ENCODE measurements at places on chromosomes 6 and 20.
A peak's percentile ranks its signal among the peaks of the same experiment; 100 is the strongest.

- DNase-seq: no peak
Observed at GRCh38 chr6:110999634-111000270, 17.9 kb downstream of the RPF2 start.

DNA sequence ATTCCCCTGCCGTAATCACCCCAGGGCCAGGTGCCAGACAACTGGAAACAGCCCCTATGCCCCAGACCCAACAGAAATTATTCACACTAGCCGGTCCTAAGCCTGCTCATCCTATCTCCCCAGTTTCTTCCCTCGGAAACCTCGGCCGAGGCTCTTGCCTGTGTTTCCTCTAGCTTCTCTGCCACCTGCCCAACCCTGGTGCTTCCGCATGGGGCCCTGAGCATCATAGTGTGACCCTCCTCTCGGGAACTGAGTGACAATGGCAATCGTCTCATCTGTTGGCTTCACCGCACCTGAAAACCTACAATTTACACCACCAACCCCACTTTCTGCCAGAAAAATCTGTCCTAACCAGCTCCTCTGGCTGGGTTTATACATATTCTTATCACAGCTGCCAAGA, 257.3 kb downstream of the SOD2 start:
- no peak for DNase-seq

- DNase-seq: no peak
Observed at GRCh38 chr6:139239064-139239463, 52.7 kb downstream of the TXLNB start.

DNA sequence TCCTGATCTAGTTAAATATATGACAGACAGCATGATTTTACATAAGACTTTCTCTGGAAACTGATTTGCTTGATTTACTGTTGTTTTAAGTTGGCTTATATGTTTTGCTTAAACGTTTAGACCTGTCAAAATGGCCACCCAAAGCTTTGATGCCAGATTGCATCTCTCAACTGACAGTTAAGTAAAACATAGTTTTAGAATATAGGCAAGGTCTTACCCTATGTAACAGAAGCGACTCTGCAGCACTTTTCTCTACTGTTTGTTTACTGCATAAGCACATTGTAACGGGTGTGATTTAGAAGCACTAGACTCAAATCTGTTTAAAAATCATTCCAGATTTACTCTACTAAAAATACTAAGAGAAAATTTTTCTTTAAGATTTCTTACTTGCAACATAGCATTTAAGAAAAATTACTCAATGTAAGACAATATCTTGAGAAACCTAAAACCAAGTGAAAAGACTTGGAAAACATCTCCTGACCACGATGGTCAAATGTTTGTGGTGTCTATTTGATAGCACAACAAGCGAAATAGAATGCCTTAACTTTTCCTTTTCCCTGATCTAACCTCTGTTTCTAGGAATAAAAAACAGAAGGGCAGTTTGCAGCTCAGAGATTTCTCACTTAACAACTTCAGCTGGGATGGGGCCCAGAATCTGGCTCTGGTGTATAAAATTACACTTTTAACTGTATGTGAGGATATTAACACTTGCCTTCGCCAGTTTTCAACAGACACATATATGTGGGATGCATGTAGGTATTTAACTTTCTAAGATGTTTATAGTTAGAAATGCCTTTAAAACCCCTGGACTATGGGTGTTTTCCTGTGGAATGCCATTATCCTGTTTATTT, 47.4 kb downstream of the AIG1 start:
- no peak for DNase-seq

GRCh38 chr20:46011631-46012482, 3.1 kb downstream of the MMP9 start:
- DNase-seq: no peak

- DNase-seq: no peak
Observed at GRCh38 chr6:23446469-23446967, 679.5 kb upstream of the NRSN1 start.

DNA sequence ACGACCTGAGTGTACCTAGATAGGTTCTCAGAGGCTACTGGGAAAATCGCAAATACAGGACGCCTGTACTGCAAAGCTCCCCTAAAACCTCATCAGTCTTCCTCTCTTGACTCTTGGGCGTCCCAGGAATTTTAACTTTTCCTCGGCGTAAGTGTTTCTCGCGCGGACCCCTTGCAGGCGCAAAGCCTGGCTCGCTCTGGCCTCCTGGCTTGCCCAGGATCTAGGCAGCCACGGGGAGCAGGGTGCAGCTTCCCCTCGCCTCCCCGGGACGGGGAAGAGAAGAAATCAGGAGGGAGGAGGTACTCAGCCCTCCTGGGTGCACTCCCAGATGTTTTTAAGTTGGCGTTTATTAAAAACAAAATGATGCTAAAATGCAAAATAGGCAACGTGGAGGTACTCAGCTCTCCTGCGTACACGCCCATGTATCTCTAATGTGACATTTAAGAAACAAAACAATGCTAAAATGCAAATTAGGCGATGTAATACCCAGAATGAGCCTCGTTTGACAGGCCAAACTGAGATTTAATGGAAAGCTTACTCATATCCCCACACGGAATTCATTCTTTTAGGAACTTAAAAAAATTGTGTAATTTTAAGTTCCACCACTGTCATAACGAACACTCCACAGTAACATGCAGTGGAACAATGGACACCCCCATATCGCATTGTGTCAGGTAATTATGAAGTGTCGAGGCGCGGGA, 1.6 kb upstream of the SOBP start:
- DNase-seq: no peak

- DNase-seq: no peak
Observed at GRCh38 chr6:91761621-91762020, 1174.7 kb upstream of the MAP3K7 start.

GRCh38 chr6:170208182-170208601, 82.7 kb downstream of the DLL1 start:
- no peak for DNase-seq

DNA sequence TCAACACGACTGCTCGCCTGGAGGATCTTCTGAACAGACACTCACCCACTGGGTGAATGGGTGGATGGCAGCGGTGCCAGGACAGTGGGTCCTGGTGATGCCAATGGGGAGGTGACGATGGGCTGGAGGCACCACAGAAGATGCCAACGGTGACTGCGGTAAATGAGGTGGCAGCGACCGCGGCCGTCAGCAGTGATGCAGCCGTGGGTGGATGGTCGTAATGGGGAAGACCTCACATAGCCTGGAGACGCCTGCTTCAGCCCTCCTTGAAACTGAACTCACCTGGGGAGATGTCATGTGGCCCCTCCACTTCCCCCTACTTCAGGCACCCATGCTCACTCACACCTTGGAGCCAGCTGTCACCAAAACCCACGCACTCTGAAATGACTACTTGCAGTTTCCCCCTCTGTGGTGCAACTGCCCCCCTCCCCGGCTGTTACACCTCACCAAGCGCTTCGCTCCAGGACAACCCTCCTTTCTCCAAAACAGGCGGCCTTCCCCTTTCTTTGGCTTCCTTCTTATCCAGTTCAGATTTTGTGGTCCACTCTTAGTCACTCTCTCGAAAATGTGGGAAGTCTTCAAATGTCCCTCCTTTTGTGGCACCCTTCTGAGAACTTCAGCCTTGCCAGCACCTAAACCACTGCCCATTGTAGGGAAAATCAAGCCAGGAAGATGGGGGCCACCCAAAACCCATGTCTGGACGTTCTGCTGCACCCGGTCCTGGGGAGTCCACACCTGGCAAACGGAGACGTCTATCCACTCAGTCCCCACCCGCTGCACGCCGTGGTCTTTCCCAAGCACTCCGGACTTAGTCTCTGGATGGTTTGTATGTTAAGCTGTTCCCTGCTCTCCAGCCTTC, 10.4 kb upstream of the ABHD16B start:
- DNase-seq: no peak

DNA sequence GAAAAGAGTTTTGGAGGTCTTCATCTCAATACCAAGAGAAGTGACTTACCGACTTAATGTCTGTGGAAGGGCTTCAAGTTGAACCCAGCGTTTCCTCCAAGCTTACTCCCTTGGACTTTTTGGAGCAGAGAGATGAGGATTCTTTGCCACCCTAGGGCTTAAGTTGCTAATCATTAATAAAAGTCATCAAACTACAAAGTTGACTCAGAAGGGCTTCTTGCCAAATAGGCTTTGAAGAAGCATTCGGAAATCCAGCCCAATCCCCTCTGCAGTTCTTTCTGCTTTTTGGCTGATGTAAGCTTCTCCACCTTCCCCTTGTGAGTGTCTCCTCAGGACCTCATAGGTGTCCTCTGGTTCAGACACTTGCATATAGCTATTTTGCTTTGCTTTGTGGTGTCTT, at the start of gene SLC17A3:
TSS of gene SLC17A3 (minus strand) at position 126 of the 400 bp plus-strand sequence. CDS start 5,856 bp downstream, outside the sequence.
- DNase-seq: no peak

DNA sequence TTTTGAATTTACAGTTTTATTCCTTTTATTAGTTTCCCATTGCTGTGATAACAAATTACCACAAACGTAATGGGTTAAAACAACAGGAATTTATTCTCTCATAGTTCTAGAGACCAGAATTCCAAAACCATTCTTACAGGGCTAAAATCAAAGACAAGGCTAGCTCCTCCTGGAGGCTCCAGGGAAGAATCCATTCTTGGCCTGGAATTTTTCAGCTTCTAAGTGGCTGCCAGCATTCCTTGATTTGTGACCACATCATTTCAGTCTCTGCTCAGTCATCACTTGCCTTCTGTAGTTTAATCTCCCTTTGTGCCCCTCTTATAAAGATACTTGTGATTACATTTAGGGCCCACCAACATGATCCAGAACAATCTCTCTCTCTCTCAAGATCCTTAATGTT, 897 bp upstream of the SEL1L2 start:
- no peak for DNase-seq

GRCh38 chr6:25415701-25416100, 136.5 kb downstream of the CARMIL1 start:
- no peak for DNase-seq

- DNase-seq: no peak
Observed at GRCh38 chr20:38239441-38239840, 21.1 kb downstream of the KIAA1755 start.

- DNase-seq: no peak
Observed at GRCh38 chr6:141677598-141678211, 455.0 kb upstream of the GJE1 start.

- peak; percentile 52 for DNase-seq
Observed at GRCh38 chr6:53309901-53310300, 38.8 kb downstream of the ELOVL5 start.

GRCh38 chr20:24470746-24471582, 1.5 kb downstream of the SYNDIG1 start:
- DNase-seq: no peak

DNA sequence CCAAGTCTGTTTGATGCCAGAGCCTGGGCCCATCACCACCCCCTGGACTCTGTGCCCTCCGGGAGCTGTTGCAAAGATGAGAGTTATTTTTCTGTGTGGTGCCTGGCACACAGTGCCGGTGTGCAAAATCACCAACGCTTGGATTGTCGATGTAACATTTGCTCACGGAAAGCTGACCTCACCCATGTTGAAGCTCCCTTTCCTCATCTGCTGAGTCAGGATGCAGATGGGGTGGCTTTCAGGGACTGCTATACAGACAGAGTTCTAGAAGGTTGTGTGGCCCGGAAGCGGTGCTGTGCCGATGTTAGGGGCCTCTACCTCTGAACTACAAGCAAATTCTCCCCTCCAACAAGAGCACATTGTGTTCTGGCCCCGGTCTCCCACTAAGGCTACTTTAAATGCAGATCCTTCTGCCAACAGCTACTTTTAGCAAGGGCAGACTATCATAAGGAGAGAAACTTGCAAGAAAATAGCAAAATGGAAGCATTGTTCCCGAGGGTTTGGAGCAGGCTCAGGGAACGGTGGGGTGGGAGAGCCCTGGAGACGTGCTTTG, 34.0 kb downstream of the EYA2 start:
- DNase-seq: no peak

DNA sequence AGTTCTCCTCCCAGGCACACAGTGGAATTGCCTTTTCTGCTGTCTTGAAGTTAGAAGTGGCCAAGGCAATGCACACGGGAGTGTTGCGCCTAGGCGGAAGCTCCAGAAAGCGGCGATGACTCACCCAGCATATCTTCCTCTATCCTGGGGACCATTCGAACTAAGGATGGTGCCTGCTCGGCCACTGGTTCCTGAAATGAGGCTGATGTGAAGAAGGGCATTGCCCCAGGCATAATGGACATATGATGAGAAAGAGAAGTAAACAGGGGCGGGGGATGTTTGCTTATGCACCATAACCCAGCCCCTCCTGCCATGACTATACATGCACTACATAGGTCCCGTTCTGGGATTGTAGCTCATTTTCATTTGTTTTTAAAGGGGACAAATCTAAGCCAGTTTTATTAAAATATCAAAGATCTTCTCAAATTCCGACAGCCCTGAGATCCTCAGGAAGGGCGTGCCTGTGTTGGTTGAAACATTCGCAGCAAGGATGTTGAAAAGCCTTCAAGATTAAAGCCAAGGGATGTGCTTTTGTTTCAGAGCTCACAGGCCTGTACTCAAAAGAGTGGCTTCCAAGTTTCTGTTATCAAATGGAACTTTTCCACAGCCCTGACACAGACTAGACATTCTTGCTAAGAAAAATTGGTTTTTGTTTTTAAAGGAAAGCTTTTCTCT, 218.5 kb downstream of the LY86 start:
- peak; percentile 36 for DNase-seq

DNA sequence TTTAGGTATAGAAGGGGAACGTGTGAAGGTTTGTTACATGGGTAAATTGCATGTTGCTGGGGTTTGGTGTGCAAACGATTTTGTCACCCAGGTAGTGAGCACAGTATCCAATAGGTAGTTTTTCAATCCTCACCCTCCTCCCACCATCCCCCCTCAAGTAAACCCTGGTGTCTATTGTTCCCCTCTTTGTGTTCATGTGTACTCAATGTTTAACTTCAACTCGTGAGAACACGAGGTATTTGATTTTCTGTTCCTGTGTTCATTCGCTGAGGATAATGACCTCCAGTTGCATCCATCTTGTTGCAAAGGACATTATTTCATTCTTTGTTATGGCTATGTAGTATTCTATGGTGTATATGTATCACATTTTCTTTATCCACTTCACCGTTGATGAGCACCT, 11.6 kb upstream of the VNN1 start:
- DNase-seq: no peak

DNA sequence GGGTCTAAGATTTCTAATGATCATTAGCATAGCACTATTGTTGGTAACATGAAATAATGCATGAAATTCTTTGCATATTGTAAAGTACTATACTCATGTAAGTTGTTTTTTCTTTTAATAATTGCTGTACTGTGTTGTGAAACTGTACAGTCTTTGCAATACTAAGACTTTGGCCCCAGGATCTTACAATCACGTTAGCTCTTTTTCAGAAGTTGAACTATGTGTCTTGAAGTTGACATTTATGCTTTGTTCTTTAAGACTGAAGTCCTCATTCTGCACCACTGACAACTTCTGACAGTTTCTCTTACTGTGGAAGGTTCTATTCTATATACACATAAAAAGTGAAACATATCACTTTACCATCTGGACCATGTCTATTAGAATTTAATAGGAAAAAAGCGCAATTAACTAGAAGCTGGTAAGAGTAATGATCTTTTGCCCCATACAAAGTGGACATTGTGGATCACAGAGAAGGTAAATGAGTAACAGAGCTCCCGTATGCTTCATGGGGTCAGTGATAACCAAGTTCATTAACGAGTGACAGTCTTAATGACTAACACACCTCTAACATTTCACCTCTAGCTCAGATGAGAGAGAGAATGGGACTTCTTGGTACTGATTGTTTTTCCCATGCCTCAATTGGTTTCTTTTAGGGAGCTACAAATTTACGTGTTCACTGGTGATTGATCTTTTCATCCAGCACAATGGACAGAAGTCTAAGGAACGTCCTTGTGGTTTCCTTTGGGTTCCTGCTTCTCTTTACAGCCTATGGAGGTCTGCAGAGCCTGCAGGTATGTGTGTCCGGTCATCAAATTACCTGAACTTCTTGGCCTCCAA, at the start of gene UNC93A:
TSS of gene UNC93A (plus strand) at position 530 of the 837 bp plus-strand sequence. CDS start at position 705, 175 bp downstream.
- DNase-seq: no peak

Data from GF-D8 (cell line).